ENCODE measurements at places on chromosomes 7 and 10. TPM values are rescaled to one million over a fixed set of nuclear protein-coding genes. Genes with fewer than 3 reads are reported as not detected.

GRCh38 chr10:29932991-29933390 lies 126.4 kb downstream of the JCAD start:
- DNase-seq = no peak

The POLR2J2 gene
- 5.4 TPM for total RNA-seq

The GIMAP1 gene
- 28.2 TPM for total RNA-seq

DNA sequence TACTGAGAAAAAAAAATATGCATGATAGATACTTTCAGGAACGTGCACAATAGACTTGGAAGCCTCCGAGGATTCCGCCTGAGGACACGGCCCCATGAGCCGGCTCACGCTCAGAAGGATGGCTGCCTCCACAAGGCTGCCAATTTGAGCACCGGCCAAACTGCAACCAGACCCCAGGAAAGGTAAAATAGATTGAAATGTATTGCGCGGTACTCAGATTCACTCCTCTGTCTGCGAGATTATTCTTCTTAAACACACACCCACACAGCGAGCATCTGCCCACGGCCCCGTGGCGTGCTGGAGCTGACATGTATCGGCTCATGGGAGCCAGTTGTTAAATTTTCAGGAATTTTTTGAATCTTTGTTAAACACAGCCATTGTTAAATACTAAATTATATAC lies 653.2 kb upstream of the MKI67 start:
- no peak for DNase-seq

The C10orf90 gene
- total RNA-seq = not detected

The MAGI2 gene
- 2.4 TPM for total RNA-seq

DNA sequence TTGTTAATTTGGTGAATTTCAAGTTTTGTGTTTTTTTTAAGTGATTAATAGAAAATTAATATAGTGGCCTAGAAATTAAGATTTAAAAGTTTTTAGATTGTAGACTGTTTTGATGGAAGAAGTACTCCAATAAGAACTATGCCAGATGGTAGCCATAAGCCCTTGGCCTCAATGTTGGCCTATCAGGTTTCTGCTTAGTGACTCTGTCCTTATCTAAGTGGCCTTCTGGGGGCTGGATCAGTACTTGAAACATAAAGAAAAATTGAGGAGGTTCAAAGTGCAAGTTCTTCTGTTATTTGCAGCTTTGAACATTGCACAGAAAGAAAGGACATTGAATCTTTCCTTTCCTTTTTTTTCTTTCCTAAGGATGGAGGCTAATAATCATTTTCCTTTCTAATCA lies 9.9 kb downstream of the CCDC126 start:
- DNase-seq = no peak

The EPHB6 gene
- 0.09 TPM for total RNA-seq

DNA sequence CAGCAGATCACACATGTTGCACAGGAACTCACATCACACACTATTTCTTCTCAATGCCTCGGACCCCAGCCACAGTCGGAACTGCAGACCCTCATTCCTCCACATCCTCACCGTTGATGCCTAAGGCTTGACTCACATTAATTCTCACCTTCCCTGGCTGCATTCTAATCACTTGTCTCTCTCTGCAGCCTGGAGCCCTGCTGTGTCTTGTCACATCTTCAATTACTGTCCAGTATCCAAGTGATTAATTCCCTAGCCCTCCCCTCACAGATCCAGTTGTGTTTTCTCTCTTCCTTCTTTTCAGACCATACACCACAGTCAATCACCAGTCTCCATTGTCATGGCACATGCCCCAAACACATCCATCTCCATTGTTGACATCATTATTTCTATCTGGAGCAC lies 592.4 kb upstream of the IGFBP3 start:
- no peak for DNase-seq

The CAMK2B gene
- total RNA-seq = 0.17 TPM

All from dermis blood vessel endothelial cell (primary cell).